Activated CD8-positive, alpha-beta T cell treated with anti-CD3 and anti-CD28 coated beads, Interleukin-2, amount 10 ng/mL, durations not matched to agents 7 days and 5 days (primary cell): ENCODE measurements at places on chromosomes 3 and 15. TPM values are rescaled to one million over a fixed set of nuclear protein-coding genes. Genes with fewer than 3 reads are reported as not detected.

GRCh38 chr3:46187341-46187700, 20.8 kb downstream of the CCR1 start:
- no peak for DNase-seq

SH3GL3 gene
- not detected for total RNA-seq

CYP8B1 gene
- not detected for total RNA-seq

PLCB2 gene
- total RNA-seq = 133 TPM

- peak; percentile 47 for DNase-seq
Measured at GRCh38 chr3:183301937-183302580, 49.0 kb downstream of the B3GNT5 start.

GMNC gene
- total RNA-seq = not detected

C3orf38 gene
- 28.8 TPM for total RNA-seq
